HCEC 1CT (cell line): ENCODE measurements at places on chromosomes 12 and 14.

DNA sequence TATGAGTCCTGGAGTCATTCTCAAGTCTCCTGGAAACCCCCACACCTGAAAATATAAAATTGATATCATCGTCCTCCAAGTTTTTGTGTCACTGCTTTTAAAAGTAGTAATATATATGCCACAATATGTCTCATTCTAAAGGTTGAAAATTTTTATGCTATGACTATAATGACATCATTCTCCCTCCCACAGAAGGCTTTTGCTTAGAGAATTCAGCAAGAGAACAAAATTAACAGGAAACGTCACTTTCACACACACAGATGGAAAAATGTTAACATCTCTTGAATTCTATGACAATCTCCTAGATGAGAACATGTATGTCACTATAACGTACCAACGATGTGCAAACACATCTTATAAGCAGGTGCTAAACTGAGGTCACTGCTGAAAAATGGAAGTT lies 498.3 kb downstream of the FOXG1 start:
- DNase-seq, result no peak

GRCh38 chr14:90578283-90578985 lies 181.6 kb downstream of the CALM1 start:
- DNase-seq, result no peak

- peak; percentile 28 for DNase-seq
Observed at GRCh38 chr14:54355698-54356097, 41.1 kb upstream of the CDKN3 start.

DNA sequence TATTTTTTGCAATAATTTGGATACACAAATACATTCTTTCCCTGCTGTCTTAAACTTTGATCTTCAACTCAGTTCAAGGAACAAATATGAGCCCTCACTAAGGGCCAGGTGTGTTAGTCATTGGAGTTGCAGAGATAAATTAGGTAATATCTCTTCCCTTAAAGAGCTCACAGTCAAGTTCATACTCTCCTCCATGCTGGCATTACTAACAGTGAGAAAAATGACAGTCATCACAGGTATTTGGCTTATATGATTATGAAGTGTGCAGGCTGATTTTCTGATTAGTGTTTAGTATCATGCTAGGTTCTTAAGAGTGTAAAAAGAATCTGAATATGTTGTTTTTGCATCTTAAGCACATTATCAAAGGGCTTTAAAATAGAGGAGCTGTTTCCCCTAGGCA lies 594.7 kb downstream of the CCER1 start:
- DNase-seq, result no peak

DNA sequence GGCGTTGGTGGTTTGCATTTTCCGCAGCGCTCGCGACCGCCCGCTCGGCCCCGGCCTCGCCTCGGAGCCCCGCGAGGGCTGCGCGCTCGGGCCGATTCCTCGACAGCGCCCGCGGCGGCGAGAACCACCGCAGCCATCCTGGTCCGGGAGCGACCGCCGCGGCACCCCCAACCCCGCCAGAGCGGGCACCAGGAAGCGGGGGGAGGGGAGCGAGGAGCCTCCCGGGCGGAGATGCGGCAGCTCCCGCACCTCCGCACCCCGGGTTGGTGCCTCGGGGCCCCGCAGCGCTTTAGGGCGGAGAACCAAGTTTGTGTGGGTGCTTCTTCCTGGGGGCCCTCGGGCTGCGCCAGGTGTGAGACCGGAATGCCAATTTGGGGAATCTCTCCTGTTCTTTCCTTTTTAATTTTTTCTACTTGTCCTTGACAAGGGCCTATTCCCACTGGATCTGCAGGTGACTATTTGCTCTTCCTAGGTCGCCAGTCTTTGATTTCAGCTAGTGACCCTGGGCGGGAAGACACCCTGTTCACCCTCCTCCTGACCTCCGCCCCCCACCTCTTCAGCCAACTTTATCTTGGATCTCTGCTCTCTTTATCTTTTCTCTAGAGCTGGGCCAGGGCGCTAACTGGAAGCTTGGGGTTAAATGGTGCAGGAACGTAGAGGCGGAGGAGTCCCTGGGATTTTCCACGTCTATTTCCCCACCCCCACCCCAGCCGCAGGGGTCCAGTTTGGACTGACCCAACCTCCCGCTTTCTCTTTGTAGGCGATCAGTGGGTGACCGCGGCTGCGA lies at the start of gene SOCS2:
Gene SOCS2, plus strand, starts transcription at position 751 of the 787 bp plus-strand sequence. CDS start 223 bp downstream, outside the sequence.
- peak; percentile 38 for DNase-seq

GRCh38 chr14:104075530-104076151 lies 9.9 kb upstream of the ASPG start:
- DNase-seq, result no peak

- peak; percentile 53 for DNase-seq
Observed at GRCh38 chr12:116159175-116159574, 118.3 kb downstream of the MED13L start.

GRCh38 chr12:125412506-125412905 lies 347.3 kb downstream of the AACS start:
- no peak for DNase-seq
